ENCODE measurements at places on chromosomes 6 and 20.
A peak's percentile ranks its signal among the peaks of the same experiment; 100 is the strongest.

DNA sequence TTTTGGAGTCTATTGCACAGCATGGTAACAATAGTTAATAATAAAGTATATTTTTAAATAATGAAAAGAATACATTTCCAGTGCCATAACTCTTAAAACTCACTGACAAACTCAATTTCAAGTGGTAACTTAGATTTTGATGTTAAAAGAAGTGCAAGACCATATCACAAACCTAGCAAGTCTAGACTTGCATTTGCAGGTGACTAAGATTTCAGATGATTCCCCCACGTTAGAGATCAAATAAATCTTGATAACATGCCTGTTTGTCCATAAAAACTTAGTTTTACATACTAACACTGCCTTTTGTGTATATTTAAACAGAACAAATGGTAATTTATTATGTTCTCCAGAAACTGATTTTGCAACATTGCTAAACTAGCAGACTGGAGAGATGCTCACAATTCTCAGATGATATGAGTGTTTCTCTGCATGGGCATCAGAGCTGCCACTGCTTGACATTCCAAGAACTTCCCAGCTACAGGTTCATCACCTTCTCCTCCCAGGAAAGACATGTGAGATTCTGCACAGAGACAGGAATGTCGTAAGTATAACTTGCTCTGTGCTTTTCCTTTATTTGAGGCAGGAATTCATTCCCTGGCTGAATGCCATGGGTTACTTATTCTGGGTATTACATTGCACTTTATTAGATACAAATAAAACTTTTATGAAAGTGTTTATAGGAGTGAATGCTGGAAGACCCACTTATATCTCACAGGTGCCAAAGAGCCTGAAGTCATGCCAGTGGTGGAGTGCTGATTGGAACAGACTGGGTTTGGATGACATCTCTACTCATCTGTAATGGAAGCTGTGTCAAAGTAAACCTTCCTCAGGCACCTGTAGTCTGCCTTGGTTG lies 160.2 kb upstream of the FOXA2 start:
- DNase-seq: no peak

GRCh38 chr6:162184465-162184864 lies 543.1 kb downstream of the PRKN start:
- no peak for DNase-seq

- peak; percentile 48 for DNase-seq
Observed at GRCh38 chr20:2799688-2800520, 523 bp downstream of the CPXM1 start.

DNA sequence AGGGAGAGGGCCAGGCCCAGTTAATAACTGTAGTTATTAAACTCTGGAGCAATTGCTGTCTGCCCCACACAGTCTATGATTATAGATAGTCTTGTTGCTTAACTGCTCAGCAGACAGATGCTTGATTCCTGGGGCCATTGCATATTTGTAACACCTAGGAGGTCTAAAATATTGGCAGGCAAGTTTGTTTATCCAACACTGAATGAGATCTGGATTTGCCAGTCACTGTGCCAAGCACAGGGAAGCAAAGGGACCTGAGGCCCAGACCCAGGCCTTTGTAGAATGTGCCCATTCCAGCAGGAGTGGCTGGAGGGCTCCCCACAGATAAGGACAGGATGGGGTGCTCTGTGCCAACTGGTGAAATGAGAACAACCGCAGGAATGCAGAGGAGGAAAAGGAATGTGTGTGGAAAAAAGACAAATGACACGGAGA lies 17.6 kb upstream of the ENTPD6 start:
- DNase-seq: no peak

GRCh38 chr6:30490026-30490876 lies 942 bp downstream of the HLA-E start:
- no peak for DNase-seq

- DNase-seq: no peak
Observed at GRCh38 chr6:9439621-9440330, 975.1 kb downstream of the TFAP2A start.
